ENCODE measurements at places on chromosomes 2 and 18.
A peak's percentile ranks its signal among the peaks of the same experiment; 100 is the strongest.

- no peak for DNase-seq
Measured at GRCh38 chr18:8866679-8867078, 161.3 kb downstream of the MTCL1 start.

GRCh38 chr2:203934711-203935438, 1.7 kb upstream of the ICOS start:
- DNase-seq: no peak

GRCh38 chr18:48623468-48624235, 84.8 kb downstream of the CTIF start:
- DNase-seq: no peak

- DNase-seq: no peak
Measured at GRCh38 chr2:124343827-124344498, 318.9 kb downstream of the CNTNAP5 start.

DNA sequence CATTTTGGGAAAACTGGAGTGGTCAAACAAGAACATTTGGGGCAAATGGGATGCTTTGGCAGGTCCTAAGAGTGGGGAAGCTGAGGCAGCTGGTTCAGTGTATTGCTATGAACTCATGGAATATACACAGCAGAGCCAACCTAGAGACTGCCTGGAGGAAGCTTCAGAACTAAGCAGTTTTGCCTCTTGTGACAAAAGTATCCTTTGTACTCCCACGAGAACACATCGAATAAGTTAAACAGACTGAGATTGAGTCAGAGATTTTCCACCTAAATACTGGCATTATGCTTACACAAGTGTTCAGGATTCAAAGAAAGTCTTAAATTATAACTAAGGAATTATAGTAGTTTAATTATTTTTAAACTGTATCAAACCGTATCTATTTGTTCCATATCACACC, 5.2 kb upstream of the ARMC9 start:
- DNase-seq: no peak

DNA sequence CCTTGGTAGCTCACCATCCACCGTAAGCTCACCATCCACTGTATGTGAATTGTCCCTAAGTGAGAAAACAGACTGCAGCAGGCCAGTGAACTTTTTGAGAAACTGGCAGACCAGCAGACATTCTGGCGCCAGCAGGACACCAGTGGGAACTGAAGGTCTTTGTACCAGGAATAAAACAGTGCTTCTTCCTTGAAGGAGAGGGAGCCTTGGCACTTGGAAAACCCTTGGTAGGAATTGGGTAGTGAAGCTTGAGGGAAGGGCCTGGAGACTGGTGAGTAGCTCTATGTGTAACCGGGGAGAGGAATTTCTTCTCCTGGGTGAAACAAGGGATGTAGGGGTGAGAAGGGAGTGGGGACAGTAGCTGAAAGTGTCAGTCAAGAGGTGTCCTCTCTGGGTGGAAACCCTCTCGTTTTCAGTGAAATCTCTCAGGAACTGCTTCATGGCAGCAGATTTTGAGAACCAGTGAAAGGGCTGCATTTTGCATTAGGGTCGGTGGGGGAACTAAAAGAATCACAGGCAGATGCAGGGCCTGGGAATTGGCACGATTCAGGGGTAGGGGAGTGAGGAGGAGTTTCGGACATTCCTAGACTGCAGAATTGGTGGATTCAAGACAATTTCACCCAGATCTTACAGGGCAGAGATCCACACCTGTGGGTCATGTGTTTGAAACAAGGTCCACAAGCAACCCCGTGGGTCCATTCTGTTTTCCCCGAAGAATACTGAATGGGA, 131.5 kb upstream of the DLX2 start:
- DNase-seq: no peak

DNA sequence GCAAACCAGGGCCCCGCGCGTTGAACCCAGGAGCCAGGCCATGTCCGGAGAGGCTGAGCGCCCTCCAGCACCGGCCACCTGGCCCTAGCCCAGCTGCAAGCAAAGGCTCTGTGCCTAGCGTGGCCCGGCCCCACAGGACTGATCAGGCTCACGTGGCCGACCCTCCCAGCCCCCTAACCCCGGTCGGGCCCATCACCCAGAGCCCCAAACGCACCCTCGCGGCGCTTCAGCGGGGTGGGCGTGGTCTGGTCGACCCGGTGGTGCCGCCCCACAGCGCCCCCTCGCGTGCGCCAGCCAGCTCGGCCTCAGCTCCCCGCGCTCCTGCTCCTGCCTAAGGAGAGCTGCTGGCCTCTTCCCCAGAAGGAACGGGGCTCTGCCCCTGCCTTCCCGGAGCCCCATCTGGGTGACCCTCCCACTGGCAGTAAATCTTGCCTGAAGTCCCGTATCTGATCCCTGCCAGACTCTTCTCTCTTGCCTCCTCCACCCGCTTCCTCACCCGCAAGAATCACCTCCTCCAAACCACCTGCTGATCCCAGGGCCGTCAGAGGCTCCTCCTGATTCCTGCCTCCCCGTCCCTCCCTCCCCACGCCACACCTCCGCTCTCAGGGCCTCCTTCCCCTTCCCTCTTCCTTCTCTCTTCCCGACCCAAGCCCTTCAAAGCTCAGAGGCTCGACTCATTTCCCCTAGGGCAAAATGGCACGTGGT, 12.3 kb upstream of the TEX51 start:
- DNase-seq: peak; percentile 78

DNA sequence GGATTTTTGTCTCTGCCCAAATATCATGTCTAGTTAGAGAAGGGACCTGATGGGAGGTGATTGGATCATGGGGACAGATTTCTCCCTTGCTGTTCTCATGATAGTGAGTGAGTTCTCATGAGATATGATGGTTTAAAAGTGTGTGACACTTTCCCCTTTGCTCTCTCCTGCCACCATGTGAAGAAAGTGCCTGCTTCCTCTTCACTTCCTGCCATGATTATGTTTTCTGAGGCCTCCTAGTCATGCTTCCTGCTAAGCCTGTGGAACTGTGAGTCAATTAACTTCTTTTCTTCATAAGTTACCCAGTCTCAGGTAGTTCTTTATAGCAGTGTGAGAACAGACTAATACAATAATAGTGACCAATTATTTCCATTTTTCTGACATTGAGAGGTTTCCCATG, 167.3 kb upstream of the CYRIA start:
- no peak for DNase-seq

GRCh38 chr18:4599312-4599711, 144.2 kb upstream of the DLGAP1 start:
- DNase-seq: no peak

- no peak for DNase-seq
Measured at GRCh38 chr2:208182835-208183234, 7.0 kb downstream of the C2orf80 start.

GRCh38 chr2:45009928-45010701, 863 bp upstream of the SIX2 start:
- no peak for DNase-seq

DNA sequence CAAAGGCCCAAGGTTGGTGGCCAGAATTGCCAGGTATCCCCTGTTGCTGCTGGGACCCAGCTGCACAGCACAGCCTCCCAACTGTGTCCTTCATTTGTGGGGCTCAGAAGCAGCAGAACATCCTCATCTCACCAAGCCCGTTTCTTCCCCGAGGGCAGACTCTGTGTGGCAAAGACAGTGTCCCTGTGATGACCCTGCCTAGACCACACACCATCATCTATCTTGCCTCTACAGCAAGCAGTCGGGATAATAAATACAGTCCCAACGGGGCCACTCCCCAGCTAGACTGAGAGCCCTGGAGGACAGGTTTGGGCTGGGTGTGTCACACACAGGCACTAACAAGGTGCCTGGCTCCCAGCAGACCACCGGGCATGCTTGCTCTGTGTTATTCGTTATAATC, 93.4 kb downstream of the PTGR3 start:
- no peak for DNase-seq

- DNase-seq: no peak
Measured at GRCh38 chr2:240603846-240604245, 17.3 kb downstream of the CAPN10 start.

DNA sequence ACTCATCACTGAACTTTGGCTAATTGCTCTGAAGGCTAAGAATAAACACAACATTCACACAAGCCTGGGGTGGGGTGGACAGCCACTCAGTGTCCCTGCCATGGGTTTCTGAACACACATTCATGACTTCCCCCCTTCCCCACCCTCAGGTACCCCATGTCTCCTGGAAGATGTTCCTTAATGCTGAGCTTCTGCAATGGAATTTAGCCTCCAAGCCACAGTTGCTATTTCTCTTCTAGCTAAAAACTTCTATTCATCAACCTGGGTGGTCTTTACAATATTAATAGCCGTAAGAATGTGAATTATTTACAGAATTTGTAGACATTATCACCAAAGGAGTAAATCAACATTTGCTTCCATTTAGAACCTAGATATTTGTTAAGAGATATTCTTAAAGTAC, 175.1 kb downstream of the ACKR3 start:
- no peak for DNase-seq

- DNase-seq: no peak
Measured at GRCh38 chr2:36889795-36890194, 76.5 kb downstream of the STRN start.

All from activated naive CD8-positive, alpha-beta T cell treated with anti-CD3 and anti-CD28 coated beads, Interleukin-2, amount 50 U/mL, for 24 hours (primary cell).